ENCODE measurements at places on chromosomes 6 and 20.
A peak's percentile ranks its signal among the peaks of the same experiment; 100 is the strongest.

- peak; percentile 85 for DNase-seq
These were observed 18.0 kb upstream of the SIRPB2 start for GRCh38 chr20:1509237-1509636.

- peak; percentile 24 for DNase-seq
These were observed 32.7 kb downstream of the LRRC1 start for GRCh38 chr6:53827531-53827930.

- no peak for DNase-seq
These were observed 21.8 kb downstream of the PCK1 start for GRCh38 chr20:57582432-57583288.

DNA sequence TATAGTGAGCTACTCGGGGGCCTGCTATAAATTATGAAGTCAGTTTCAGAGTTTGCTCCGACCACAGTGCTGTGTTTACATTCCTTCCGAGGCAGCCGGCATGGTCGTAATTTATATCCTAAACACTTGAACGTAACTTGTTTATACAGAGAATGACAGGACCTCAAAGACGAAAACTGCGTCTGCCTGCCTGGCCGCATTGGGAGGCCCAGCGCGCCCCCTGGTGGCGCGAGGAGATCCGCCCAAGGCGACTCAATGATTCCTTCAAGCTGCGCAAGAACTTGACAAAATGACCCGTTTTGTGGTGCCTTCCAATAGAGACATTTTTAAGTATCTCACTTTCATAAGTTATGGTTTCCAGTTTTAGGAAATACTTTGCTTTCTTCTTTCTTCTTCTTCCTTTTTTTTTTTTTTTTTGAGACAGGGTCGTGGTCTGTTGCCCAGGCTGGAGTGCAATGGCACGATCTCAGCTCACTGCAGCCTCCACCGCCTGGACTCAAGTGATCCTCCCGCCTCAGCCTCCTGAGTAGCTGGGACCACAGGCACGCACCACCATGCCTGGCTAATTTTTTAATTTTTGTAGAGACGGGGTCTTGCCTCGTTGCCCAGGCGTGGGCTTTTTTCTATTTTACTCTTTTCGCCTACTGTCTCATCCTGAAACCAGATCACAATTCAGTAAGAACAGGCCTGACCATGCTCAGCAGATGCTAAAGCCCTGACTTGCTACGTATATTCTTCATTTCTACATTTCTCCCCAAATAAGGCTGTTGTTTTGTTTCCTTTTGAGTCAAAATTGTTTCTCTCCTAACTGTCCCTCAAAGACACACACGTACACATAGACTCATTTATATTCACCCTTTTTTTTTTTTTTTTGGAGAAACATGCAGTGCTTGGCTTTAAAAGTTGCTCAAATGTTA lies 7.8 kb downstream of the FOXF2 start:
- DNase-seq: peak; percentile 81

DNA sequence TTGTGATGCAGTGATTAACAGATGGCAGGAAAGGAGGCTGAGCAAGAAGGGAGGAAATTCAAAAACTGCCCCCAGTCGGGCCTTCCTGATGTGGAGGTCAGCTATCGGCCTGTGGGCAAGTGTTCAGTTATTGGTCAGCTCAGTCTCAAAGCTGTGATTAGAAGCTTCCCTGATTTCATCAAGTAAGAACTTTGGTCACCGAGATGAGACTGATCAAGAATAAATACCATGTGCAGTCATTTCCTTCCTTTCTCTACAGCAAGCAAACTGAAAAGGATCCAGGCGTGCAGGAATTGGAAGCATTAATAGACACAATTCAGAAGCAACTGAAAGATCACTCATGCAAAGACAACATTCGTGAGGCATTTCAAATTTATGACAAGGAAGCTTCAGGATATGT lies 69.7 kb downstream of the EFHC1 start:
- no peak for DNase-seq

DNA sequence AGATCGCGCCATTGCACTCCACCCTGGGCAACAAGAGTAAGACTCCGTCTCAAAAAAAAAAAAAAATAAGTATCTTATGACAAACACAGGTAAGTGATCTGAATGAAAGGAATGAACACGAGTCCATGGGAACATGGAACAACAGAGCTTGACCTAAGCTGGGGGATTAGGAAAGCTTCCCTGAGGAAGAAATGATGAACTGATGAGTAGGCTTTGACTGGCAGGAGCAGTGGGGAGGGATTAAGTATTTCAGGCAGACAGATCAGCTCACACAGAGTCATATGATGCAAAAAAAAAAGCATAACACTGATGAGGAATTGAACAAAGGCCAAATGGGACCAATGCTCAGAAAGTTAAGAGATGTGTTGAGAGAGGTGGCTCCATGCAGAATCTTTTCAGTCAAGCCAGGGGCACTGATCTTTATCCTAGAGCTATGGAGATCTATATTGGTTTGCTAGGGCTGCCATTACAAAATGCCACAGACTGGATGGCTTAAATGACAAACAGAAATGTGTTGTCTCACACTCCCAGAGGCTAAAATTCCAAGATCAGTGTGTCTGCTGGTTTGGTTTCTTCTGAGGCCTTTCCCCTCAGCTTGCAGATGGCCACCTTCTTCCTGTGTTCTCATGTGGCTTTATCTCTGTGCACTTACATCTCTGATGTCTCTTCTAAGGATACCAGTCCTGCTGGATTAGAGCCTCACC lies 85.6 kb downstream of the ANKRD6 start:
- no peak for DNase-seq

- DNase-seq: peak; percentile 71
These were observed 130.1 kb downstream of the NFATC2 start for GRCh38 chr20:51412333-51412871.

GRCh38 chr6:170402318-170403040 lies 95.9 kb downstream of the FAM120B start:
- DNase-seq: no peak

DNA sequence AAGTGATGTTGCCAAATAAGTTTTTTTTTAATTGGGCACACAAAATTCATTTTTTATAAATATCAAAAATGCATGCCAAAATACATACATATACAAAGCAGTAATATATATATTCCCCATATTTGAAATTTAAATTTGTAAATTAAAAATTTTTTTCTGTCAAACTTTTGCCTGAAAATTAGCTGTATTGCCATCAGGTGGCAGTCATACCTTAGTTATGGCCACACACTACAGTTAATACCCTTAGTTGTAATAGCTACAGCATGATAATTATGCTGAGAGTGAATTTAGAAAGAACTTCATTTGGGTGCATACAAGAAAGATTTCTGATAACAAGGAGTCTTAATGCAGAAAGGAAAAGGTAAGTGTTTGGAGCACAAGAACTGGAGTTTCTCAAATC lies 46.2 kb upstream of the SDHAF4 start:
- peak; percentile 37 for DNase-seq

DNA sequence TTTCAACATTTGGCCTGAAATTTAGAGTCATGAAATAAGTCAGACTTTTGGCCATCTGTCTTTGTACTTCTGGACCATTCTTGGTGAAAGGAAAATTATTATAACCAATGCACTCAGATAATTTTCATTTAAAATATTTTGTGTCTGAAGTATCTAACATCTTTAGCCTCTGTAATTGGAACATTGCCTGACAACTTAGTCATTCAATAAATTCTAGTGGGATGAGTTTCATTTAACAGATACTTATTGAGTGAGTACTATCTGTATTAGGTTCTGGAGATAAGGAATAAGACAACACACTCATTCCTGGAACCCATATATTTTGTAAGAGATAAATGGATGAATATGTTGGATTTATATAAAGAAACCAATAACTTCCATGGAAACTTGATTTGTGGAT lies 536.0 kb downstream of the BCKDHB start:
- DNase-seq: peak; percentile 72

GRCh38 chr20:48431653-48432493 lies 395.9 kb downstream of the PREX1 start:
- DNase-seq: no peak

- DNase-seq: no peak
These were observed 22.6 kb downstream of the PLCB1 start for GRCh38 chr20:8154638-8155037.

DNA sequence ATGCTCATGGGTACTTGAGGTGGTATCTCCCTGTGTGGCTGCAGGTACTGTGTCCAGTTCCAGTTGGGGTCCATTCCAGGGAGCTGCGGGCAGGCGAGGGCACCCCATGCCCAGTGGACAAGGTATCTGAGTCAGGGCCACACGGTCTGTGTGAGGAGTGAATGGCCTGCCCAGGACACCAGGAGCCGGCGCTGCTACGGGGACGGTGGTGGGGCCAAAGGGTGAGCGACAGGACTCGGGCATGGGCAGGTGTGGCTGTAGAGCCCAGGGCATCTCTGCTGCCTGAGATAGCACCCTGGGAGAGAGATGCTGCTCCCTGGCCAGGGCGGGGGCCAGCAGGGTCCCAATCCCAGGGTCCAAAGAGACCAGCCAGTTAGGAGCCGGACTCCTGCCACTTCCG lies 57.6 kb upstream of the ZNFX1 start:
- no peak for DNase-seq

DNA sequence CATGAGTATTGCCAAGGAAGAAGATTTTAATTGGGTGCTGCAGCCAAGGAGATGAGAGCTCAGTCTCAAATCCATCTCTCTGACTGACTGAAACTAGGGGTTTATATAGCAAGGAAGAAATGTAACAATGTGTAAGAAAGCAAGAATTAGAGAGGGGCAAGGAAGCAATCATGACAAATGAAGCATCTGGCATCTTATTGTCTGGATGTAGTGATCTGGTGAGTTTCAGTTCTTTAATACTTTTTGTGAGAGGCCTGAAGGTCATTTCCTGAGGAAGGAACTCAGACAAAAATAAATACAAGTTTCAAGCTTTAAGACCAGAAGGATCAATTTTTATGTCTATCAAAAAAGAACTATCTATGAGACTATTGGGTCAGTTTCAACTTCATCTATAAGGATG lies 64.2 kb downstream of the HTR1E start:
- DNase-seq: no peak

GRCh38 chr20:52789716-52790115 lies 182.4 kb upstream of the TSHZ2 start:
- DNase-seq: no peak

- DNase-seq: peak; percentile 49
These were observed 24.7 kb downstream of the MYT1 start for GRCh38 chr20:64188682-64189529.

GRCh38 chr20:37510226-37510625 lies 10.8 kb upstream of the NNAT start:
- DNase-seq: no peak

DNA sequence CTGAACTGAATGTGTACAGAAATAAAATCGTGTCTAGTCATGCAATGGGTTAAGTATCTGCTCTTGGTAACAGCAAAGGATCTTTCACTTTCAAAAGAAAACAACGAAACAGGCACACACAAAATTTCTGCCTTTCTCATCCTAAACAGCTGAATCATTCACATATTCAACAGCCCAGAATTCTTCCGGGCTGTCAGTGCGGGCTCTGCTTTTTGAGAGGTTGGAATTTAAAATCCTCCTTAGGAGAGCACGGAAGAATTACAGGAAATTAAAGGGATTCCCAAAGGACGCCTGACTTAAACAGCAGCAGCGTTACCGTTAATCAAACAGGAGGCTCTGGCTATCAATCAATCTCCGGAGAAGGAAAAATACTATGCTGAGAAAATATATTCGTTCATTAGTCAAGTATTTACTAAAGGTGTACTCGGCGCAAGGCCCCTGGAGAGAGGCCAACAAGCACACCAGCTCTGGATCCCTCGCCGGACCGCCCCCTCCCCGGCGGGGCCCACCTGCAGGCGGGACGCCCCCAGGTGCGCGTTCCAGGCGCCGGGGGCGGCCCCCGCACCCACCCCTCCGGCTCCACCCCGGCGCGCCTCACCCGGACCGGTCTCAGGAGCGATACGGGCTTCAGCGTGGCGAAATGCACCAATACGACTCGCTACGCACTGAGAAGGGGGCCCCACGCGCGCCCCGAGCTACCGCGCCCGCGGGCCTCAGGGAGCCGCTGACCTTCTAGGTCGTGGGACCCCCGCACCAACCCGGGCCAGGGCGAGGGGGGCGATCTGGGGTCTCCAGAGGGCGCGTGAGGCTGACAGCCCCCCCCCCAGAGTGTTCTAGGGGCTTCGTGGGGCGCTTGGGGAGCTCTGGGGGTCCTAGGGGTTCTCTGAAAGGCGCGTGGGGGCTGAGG lies 1.0 kb downstream of the NAPB start:
- peak; percentile 84 for DNase-seq

DNA sequence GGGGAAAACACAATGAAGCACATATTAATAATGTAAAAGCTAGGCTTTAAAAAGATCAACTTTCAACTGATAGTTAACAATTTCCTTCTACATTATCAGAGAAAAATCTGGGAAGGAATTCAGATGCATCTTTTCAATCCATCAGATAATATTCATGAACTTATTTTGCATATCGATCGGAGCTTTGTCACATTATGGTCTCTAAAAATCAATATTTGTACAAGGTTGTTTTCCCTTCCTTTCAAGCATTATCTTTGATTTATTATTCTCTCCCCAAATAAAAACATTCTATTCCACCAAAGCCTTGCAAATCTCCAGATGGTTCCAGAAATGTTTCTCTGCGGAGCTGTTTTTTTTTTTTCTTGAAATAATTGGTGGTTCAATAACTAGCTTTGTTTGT lies 101.9 kb downstream of the GPR63 start:
- no peak for DNase-seq

- DNase-seq: peak; percentile 58
These were observed 44.9 kb upstream of the FAM83B start for GRCh38 chr6:54801669-54802068.

Measured in GM23248 (cell line).